Purkinje cell (primary cell): ENCODE measurements at places on chromosomes 1 and 21. TPM values are rescaled to one million over a fixed set of nuclear protein-coding genes. Genes with fewer than 3 reads are reported as not detected.

The PLEKHN1 gene
- polyA plus RNA-seq = not detected in 2 replicates

The S100A7A gene
- polyA plus RNA-seq = not detected in 2 replicates

The TINAGL1 gene
- not detected in 2 replicates for polyA plus RNA-seq

The IL22RA1 gene
- not detected in 2 replicates for polyA plus RNA-seq

The PRDM15 gene
- polyA plus RNA-seq = 0.34 and 0.63 TPM in 2 replicates

The SERPINC1 gene
- not detected in 2 replicates for polyA plus RNA-seq

The KPRP gene
- polyA plus RNA-seq = not detected in 2 replicates
